ENCODE measurements at places on chromosomes 5 and 9.
A peak's percentile ranks its signal among the peaks of the same experiment; 100 is the strongest.

GRCh38 chr5:11126844-11127243 is 365.8 kb upstream of the DAP start:
- no peak for DNase-seq

- DNase-seq: no peak
Measured at GRCh38 chr9:69468380-69468779, 143.4 kb downstream of the ENTREP1 start.

GRCh38 chr9:7042124-7042523 is 284.4 kb downstream of the KDM4C start:
- DNase-seq: no peak

- DNase-seq: no peak
Measured at GRCh38 chr9:106557996-106558667, 304.8 kb upstream of the ZNF462 start.

GRCh38 chr5:65871182-65871581 is 55.2 kb upstream of the ERBIN start:
- DNase-seq: no peak

- DNase-seq: no peak
Measured at GRCh38 chr9:126842977-126843799, 17.3 kb upstream of the ZBTB34 start.

GRCh38 chr5:147746986-147747385 is 35.5 kb downstream of the JAKMIP2 start:
- no peak for DNase-seq

GRCh38 chr9:6930827-6931226 is 173.1 kb downstream of the KDM4C start:
- DNase-seq: no peak

- DNase-seq: no peak
Measured at GRCh38 chr5:10307206-10308148, at the start of gene CMBL. TSS of gene CMBL (minus strand) at chr5:10307902. CDS start at chr5:10290762, 17,140 bp downstream.

GRCh38 chr9:104977580-104977979 is 49.6 kb upstream of the ABCA1 start:
- DNase-seq: no peak

GRCh38 chr9:132769906-132770769 is 99.9 kb downstream of the GTF3C4 start:
- DNase-seq: no peak

- DNase-seq: no peak
Measured at GRCh38 chr5:185095-186070, 5.9 kb upstream of the LRRC14B start.

GRCh38 chr5:72386639-72387038 is 66.5 kb downstream of the PTCD2 start:
- no peak for DNase-seq

DNA sequence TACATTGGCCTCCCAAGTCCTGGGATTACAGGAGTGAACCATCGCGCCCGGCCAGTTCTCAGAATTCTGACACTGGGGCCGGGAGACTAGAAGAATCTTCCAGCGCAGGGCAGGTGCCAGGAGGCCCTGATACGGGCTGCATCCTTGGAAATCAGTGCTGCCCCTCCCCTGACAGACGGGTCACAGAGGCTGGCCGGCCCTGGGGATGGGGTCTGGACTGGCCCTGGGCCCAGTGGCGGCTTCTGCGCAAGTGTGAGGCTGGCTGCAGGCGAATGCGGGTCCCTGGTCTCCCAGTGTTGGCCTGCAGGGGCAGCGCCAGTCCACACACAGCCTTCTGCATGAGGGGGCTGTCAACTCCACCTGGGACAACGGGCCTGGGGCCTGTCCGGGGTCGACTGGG is 831 bp upstream of the TBC1D9B start:
- no peak for DNase-seq

DNA sequence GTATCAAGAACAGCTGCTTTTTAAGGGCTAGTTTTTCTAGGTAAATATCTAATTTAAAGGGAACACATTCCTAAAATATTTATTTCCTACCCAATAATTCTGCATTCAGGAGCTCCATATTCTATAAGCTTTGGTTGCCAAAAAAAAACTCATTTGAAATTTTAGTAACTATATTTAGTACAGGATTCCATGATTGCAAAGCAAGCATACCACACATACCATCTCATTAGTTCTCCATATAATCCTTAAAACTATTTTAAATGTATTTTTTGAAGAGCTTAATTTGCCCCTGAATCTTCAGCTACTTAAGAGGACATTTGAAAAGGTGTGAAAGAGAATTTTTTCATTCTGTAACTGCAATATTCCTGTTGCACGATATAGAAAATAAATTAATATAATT is 877.0 kb downstream of the NR2F1-AS1 start:
- DNase-seq: no peak

DNA sequence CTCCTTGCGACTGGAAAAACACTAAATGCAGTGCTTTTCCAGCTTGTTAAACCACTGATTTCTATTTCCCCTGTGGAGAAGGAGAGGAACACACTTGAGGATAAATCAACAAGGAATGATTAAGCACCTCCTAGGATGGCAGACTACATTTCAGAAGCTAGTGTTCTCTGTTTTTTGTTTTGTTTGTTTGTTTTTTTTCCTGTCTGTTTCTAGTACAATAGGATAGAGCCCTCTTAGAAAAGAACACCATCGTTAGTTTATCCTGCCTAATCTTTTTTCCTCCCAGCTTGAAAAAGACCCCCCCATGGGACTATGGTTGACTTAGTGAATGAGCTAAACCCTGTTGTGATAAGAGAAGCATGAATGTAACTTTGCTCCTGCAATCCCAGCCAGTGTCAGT is 3.9 kb upstream of the TAL2 start:
- no peak for DNase-seq

- peak; percentile 57 for DNase-seq
Measured at GRCh38 chr5:16759147-16759773, 142.5 kb upstream of the RETREG1 start.

- no peak for DNase-seq
Measured at GRCh38 chr9:130632841-130633240, 31.6 kb upstream of the PRDM12 start.

All from SHP77 (cell line).